ENCODE measurements at places on chromosomes 2 and 18.

GRCh38 chr18:69951182-69951581, 3.5 kb upstream of the CD226 start:
- no peak for DNase-seq

DNA sequence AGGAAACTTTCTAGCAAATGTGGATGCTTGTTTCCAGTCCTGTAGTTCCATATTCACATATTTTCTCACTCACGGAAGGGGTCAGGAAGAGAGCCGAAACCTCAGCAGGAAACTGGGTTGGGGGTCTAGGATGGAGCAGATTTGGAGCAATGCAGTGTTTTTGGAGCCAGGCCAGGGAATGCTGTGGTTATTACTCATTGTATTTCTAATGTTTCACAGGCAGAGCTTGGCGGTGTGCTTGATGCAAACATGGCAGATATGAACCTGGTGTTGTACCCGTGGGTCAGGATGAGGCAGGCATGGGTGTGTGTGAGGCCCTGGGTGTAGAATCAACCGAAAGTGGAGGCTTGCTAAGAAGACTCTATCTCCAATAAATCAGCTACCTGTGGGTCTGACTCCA, 34.6 kb upstream of the ACKR3 start:
- no peak for DNase-seq

GRCh38 chr2:10135296-10136089, 13.0 kb downstream of the RRM2 start:
- DNase-seq: no peak

GRCh38 chr18:79239631-79240030, 156.1 kb upstream of the NFATC1 start:
- no peak for DNase-seq
